GM12892 (cell line): ENCODE measurements at places on chromosomes 1 and 21.

- DNase-seq = no peak
These were observed 242.3 kb downstream of the TOMM20 start for GRCh38 chr1:234886081-234886984.

GRCh38 chr1:43436371-43436770 lies 17.4 kb downstream of the HYI start:
- DNase-seq = no peak

DNA sequence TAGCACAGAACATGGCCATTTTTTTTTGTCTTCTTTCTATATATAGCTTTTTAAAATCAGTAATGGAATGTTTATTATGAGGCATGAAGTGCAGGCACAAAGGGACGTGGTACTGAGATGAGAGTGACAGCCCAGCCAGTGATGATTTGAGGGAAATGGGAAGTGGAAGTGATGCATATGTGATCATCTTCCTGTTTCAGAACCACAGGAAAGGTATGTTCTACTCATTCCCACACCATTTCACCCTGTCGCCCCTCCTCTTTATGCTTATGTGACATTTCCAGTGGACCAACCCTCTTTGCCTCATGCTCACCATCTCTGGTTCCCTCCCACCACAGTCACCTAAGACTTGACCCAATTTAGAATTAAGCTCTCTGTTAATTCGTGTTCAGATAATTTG lies 24.3 kb downstream of the PTGS2 start:
- no peak for DNase-seq

GRCh38 chr1:155131856-155132255 lies 3.8 kb upstream of the SLC50A1 start:
- DNase-seq = no peak

- no peak for DNase-seq
These were observed 9.6 kb downstream of the COL18A1 start for GRCh38 chr21:45414396-45415187.

- DNase-seq = no peak
These were observed 27.9 kb downstream of the EDARADD start for GRCh38 chr1:236421850-236422516.

DNA sequence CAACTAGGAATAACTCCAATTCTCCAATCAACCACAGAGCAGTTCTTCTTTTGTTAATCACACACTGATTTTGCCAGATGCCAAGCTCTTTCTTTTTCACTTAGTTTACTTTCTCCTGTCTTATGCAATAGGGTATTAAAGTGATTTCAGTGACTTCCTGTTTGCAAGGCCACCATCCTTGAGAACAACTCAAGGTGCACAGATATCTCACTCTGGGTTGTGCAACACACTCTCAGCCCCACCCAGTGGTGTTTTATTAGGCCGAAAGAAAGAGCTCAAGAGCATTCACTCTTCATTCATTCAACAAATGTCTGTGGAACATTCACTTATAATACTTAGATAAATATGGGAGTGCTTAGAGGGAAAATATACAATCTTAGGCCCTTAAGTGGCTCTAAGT lies 352.5 kb downstream of the ZNF326 start:
- no peak for DNase-seq

DNA sequence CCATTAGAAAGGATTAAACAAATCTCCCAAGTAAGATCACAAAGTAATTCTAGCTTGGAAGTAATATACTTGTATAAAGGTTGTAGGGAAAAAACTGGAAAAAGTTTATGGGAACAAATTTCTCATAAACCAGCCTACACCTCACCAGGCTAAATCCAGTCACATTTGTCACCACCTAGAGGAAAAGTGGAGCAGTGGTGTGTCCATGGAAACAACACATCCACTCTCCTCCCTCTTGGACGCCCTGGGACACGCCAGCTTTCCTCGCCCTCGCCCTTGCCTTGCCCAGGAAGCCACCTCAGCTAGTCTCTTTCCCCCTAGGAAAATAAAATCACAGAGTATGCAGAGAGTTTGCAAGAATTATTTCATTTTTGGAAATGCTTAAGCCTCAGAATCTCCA lies 2.2 kb downstream of the PALMD start:
- no peak for DNase-seq

- no peak for DNase-seq
These were observed 66.5 kb upstream of the LRRN2 start for GRCh38 chr1:204751883-204752687.

- DNase-seq = peak; percentile 42
These were observed 862 bp upstream of the DIPK1A start for GRCh38 chr1:92961896-92962752.

DNA sequence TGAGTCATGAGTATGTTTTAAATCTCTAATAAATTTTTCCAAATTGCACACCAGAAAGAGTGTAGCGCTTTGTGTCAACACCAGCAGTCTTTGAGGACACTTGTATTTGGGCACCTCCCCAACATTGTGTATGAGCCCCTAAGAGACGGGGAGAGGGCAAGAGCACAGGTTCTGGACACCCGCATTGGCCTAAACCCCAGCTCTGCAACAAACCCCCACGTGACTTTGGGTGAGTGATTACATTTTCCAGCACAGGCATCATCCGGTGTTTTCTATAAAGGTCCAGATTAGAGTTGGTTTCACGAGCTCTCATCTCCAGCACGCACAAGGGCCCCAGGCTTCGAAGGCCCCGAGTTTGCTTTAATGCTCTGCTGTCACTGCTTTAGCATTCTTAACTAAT lies 66.3 kb upstream of the SLC45A1 start:
- DNase-seq = no peak

DNA sequence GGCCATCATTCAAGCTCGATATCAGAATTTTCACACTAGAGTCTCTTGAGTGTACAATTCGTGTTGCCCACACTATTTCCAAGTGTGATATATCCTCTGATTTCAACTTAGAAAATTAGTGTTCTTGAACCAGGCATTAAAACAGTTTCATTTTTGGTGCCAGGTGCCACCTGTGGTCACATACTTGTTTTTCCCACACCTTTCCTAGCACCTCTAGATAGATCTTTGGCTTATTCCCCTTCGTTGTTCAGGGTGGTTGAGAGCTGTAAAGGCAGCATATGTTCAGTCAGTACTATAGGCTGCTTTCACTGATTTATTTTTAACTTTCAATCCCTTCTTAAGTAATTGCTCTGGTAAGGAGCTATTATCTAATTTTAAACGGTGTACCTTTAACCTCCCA lies 131.1 kb downstream of the NEK7 start:
- no peak for DNase-seq

DNA sequence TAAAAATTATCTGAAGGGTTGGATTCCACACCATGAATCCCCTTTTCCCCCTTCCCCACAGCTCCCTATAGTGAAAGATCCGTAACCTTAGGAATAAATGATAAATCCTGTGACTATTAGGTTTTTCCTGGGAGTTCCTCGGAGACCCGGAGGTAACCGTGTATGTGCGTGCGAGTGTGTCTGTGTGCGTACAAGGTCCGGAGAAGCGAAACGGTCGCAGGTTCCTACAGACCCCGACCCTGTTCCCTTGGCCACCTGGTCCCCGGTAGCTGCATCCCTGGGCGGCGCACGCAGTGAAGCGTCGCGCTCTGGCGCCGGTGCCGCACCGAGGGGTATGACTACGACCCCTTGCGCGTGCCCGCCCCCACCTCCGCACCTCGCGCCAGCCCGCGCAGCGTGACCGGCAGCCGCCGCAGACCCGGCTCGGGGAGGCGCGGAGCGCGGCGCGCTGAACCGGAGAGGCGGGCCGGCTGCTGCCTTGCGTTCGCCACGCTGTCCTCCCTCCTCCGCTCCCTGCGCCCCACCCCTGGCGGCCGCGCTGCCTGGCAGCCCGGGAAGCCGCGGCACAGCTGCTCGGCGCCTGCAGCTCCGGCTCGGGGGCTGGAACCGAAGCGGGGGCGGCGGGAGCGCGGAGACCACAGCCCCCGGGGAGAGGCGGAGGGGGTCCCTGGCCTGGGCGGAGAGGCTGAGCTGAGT lies at the start of gene AK5:
TSS of gene AK5 (plus strand) at position 529 of the 696 bp plus-strand sequence. CDS start 295 bp downstream, outside the sequence.
- DNase-seq = no peak

DNA sequence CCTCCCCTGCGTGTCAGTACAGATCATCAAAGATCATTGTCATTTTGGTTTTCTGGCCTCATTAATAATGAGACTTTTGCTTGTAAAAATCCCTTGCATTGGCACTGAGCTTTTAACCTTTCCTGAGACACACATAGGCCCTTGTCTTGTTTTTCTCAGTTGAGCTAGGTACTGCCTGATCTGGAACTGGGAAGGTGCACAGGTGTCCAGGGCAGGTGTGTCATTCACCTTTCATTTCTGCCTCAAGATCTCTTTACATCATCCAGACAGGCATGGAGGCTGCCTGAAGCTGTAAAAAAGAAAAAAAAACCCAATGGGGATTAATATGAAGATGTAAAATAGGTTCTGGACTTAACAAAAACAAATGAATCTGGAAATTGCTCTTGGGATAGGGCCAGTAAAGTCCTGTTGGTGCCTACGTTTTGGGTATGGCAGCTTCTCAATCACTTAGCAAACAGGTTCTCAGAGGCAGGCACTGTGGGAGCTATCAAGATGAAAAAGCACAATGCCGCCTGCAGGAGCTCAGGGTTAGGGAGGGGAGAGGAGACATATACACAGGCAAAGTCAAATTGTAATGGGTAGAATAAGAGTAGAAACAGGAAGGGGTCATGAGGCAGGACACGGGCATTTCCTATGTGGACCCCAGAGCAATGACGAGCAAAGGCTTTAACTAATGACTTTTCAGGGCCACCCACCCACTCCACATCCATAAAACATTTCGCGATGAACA lies 1.0 kb upstream of the KCNC4 start:
- DNase-seq = no peak

DNA sequence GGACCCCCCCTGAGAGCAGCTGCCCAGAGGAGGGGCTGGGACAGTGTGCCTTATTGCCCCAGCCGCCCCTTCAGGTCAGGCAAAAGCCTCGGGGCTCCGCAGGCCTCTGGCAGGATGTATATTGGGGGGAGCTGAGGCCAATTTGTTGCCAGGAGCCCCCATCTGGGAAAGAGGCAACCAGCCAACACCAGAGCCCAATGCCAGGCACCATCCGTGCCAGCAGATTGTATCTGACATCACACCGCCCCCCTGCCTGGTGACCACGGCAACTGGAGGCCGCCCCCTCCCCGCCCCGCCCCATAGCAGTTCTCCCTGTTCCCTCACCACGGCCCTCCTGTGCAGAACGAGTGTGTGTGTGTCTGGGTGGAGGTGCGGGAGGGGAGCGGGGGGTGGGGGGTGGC lies 3.6 kb upstream of the PLEKHG5 start:
- DNase-seq = no peak

DNA sequence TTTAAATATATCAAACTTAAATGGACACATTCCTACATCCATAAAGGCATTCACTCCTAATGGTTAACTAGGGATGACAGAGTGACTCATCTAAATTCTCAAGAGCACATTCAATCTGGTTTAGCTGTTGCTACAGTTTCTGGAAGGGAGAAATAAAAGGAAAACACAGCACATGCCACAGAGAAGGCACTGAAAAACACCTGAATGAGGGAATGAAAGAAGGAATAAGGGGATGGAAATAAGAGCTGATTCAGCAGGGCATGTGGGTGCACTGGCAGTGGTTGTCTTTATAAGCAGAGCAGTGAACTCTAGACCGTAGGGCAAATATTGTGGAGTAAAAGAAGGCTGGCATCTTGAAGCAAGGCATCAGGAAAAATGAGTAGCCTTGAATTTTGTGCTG lies 79.3 kb downstream of the LHX4 start:
- no peak for DNase-seq

- no peak for DNase-seq
These were observed 18.6 kb downstream of the USP24 start for GRCh38 chr1:55196433-55197035.

GRCh38 chr1:56584910-56585528 lies 5.7 kb upstream of the PLPP3 start:
- no peak for DNase-seq

DNA sequence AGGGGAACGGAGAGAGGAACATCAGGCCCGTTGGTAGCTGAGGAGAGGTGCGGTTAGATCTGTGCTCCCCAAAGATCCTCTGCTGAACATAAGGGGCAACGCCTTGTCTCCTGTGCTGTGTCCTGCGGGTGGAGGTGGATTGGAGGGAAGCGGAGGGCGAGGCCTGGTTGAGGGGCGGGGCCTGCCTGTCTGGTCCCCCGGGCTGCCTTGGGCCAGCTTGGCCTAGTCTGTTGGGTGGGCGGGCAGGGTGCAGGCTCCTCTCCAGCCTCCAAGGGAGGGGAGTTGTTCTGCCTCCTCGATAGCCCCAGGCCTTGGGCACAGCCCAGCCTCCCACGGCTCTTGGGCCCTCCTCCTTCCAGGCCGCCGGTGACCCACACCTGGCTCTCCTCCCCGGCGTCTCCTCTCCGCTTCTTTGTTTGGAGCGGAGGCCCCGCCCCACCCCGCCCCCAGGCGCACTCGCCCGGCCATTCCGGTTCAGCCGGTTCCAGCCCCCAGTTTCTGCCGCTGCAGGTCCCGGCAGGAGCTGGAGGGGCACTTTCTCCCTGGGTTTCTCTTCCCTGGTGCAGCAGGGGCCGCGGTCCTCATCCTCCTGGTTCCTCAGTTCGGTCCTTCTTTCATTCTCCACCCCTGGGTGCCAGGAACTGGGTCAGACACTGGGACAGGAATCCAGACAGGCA lies 19.4 kb downstream of the PTPRF start:
- DNase-seq = no peak

DNA sequence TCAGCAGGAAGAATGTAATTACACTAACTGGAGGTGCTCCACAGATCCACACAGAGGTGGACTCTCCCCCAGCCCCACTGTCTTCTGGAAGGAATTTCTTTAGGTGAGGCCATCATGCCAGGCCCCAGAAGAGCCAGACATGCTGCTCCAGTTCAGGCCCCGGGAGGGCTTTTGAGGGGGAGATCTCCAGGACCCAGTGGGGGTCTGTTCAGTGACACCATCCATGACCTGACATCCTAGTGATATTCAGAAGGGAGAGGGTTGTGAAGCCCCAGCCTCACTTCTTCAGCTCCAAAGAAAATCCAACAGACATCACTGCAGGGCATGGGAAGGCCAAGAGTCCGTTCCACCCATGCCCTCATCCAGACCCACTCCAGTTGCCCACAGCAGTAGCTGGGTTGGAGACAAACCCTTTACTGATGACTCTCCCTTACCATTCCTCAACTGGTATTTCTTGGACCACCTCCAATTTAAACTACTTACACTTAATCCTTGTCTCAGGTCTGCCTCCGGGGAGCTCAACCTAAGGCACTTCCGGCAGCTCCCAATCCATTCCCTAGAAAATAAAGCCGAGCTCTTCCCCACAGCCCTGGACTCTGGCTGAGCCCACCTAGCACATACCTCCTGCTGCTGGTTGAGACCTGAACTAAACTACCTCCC lies 39.2 kb downstream of the CSMD2 start:
- no peak for DNase-seq

DNA sequence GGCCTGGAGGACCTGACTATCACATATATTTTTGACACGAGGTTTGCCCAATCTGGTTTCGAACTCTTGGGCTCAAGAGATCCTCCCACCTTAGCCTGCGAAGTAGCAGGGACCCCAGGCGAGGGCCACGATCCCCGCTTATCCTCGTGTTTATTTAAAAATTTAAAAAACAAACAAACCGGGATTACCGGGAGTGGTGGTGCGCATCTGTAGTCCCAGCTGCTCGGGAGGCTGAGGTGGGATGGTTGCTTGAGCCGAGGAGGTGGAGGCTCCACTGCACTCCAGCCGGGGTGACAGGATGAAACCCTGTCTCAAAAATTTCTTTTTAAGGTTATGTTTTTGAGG lies 452 bp upstream of the EXOSC10 start:
- DNase-seq = no peak
